Fibroblast of lung (primary cell): ENCODE measurements at places on chromosomes 2 and 18. TPM values are rescaled to one million over a fixed set of nuclear protein-coding genes. Genes with fewer than 3 reads are reported as not detected.

The CD207 gene
- total RNA-seq, result not detected in 2 replicates

The B3GNT7 gene
- under 0.01 and 0.17 TPM in 2 replicates for total RNA-seq

The UGT1A5 gene
- total RNA-seq, result not detected in 2 replicates

The GMCL1 gene
- 7.7 and 9.1 TPM in 2 replicates for total RNA-seq

The SLC4A5 gene
- under 0.01 and 0.17 TPM in 2 replicates for total RNA-seq

The TCF23 gene
- under 0.01 TPM in 1 of 2 replicates, not detected in the other for total RNA-seq
